ENCODE measurements at places on chromosomes 2 and 18.

GRCh38 chr2:8171608-8172007 lies 510.2 kb upstream of the ID2 start:
- no peak for DNase-seq

DNA sequence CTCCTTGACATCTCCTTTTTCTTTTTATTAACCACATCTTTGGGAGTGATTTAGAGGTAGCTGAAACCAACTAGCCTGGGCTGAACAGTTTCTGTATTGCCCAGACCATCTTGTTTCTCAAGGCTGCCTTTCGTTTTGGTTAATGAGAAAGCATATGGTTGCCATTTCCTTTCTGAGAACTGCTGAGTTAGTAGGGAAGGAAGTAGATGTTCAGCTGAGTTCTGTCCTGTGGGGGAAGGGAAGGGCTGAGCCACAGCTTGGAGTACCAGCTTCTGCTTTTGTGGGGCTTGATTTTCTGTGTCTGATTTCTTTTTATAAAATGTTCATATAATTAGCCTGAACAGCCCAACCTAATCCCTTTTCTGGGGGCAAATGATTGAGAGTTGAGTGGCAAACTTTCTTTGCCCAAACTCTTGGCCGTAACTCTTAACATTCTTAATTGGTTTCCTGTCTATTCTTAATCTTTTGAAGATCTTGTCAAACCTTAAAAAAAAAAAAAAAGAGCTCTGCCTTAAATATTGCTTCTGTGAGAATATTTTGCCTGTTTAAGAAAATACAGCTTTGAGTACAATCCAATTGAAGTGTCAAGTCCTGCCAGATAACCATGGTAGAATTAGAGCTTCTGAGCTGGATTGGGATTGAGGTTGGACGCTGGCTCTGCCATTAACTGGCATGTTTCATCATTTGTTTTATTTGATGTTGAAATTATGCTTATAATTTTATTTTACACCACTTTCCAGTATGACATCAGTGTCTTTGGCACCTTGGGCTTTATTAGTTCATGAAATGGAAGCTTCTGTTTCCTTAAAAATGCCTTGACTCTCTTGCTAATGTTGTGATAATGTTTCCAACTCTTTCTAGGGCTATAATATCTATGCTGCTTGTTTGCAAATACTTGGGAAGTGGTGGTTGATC lies 1.9 kb upstream of the NABP1 start:
- peak; percentile 17 for DNase-seq

DNA sequence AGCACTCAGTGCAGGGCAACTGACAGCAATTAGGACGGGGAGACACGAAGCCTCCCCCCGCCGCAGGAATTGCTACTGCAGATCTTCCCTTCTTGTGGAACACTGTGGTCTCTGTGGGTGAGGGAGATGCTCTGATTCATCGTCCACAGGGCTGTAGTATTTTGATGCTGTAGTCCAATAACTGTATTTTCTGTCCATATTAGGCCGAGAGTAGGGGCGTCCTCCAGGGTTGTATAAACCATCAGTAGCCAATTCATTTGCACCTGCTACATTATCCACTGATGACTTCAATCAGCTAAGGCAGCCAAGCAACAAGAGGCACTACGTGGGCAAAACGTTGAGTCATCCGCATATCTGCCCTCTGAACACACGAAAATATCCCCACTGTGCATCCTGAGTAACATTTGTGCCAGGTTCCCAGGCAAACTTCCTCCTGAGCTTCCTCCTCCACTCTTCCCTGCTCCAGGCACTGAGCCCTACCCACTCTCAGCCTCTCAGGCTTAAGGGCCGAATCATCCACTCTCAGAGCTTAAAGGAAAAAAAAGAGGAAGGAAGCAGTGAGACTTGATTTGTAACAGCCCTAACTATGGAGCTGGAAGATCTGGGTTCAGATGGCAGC lies 62.1 kb downstream of the LBH start:
- no peak for DNase-seq

DNA sequence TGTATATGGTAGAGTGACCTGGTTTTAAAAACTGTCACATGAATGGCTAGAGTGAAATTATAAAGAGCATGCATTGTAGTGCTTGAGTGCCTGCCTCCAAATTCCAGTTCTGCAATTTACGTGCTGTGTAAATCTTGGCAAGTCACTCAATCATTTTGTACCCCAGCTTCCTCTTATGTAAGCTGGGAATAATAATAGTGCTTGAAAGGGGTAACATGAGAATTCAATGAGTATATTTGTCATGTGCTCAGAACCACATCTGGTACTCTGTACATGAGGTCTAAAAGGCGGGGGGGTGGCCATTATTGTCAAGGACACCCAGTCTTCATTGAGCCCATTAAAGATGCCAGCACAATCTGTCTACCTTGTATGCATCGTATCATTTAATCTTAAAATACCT lies 214.8 kb downstream of the MC4R start:
- no peak for DNase-seq

GRCh38 chr2:206482123-206482522 lies 38.8 kb downstream of the ADAM23 start:
- no peak for DNase-seq

DNA sequence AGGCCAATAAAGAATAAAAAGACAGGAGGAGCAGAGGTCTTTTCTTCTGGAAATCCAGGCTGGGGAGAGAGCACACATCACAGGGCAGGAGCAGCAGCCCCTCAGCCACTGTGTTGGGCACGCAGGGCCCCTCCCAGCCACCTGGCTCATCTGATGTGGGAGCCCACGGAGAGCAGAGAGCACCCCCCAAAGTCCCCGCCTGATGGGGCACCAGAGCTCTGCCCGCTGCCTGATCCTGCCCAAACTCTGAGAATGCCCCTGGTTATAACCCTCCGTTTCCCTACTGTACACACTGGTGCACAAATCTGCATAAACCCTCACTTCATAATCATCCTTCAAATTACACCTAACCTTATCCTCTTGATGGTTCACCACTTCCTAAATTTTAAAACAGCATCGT lies 111.3 kb downstream of the HDAC4 start:
- no peak for DNase-seq

- no peak for DNase-seq
These were observed 65.3 kb downstream of the MYO3B start for GRCh38 chr2:170243118-170243837.

GRCh38 chr2:217636991-217637561 lies 365.7 kb downstream of the TNS1 start:
- no peak for DNase-seq

DNA sequence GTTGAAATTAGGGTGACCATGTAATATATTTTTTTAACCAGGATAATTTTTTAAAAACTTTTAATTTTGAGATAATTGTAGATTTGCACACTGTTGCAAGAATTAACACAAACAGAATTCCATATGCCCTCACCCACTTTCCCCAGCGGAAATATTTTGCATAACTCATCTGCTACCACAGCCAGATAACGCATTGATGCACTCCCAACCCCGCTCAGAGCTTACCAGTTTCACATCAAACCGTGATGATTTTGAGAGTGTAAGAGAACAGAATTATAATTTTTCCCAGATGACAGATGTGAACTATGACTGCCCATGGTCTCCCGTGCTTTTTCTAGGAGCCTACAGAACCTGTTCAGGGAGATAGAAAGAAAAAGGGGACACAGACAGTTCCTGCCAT lies 35.2 kb upstream of the LDLRAD4 start:
- no peak for DNase-seq

All from stimulated activated CD4-positive, alpha-beta T cell treated with anti-CD3 and anti-CD28 coated beads, TNF-alpha, amount 100 ng/mL, for 4 hours (primary cell).